ENCODE measurements at places on chromosomes 6 and 20.
A peak's percentile ranks its signal among the peaks of the same experiment; 100 is the strongest.

GRCh38 chr6:148771896-148772554 is 25.2 kb downstream of the UST start:
- no peak for DNase-seq

DNA sequence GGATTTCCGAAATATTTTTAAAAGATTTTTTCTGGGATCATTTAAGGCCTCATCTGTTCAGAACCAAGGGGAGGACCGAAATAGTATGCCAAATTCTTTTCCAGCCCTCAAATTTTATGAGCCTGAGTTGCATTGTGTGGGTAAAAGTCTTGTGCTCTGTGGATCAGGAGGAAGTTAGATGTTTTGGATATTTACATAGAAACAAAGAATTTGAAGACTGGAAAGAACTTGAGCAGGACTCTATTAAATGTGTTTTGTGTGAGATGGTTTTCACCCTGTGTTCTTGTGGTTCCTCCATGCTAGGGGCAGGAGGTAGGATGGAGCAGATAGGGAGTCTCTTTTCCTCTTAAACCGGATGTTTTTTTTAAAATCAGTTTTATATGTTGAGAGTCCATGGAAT is 329.1 kb downstream of the LAMA2 start:
- no peak for DNase-seq

GRCh38 chr6:18203786-18204185 is 48.6 kb downstream of the KDM1B start:
- no peak for DNase-seq

DNA sequence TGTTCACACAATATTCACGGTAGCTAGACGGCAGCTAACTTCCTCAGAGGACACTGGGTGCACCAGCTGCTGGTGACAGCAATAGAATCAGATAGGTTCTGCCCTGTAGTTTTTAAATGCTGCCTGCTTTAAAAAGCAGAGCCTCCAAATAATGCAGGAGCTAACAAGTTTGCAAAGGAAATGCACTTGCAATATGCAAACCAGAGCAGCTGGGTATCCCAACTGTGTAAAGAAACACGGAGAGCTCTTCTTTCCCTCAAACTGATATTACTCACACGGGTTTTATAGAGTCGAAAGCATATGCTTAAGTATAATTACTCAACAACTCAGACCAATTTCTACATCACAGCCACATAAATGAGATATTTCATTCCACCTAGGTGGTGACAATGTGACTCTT is 432.7 kb downstream of the TFAP2A start:
- no peak for DNase-seq

DNA sequence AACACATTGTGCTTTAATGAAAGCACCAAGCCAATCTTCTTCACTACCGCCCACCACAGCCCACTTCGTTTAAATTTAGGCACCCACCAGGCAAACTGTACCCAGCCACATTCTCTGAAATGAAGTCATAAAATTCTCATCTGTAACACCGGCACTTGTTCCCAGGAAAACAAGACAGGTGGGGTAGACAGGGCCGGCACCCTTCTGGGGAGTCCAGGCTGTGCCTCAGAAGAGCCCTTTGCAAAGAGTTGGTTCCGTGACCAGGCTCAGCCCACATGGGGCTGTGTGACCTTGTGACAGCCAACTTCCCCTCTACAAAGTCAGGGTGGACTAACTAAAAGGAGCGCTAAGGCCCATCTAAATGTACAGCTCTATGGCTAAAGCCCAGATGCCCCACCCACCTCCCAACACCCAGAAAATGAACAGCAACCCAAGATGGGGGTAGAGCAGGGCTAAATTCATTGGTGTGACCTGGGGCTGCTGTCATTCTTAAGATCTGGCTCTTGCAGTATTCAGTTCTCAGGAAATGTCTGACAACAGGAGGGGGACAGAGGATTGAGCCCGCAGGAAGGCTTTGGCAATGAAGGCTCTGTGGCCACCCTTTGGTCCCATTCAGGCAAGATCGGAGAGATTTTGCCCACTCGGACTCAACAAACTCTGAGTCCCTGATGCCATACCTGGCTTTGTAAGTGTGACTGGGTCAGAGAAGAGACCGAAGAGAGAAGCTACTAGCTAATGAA is 56.7 kb downstream of the TRERF1 start:
- no peak for DNase-seq

DNA sequence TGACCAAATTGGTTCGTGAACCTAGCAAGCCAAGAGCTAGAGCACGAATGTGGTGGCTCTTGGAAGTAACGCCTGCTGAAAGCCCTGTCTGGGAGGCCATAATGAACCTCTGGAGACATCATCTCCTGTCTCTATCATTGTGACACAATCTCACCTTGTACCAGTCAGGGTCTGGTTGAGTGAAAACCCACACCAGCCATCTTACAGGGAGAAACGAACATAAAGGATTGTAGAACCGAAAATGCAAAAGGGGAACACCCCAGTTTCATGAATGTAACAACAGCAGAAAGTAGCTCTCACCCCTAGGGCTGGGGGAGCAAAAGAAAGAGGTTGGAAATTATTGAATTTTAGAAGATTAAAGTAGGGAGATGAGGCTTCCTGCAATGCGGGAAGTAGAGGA is 50.9 kb upstream of the TAB2 start:
- DNase-seq = no peak

GRCh38 chr6:105292689-105293339 is 110.1 kb downstream of the PREP start:
- DNase-seq = no peak

DNA sequence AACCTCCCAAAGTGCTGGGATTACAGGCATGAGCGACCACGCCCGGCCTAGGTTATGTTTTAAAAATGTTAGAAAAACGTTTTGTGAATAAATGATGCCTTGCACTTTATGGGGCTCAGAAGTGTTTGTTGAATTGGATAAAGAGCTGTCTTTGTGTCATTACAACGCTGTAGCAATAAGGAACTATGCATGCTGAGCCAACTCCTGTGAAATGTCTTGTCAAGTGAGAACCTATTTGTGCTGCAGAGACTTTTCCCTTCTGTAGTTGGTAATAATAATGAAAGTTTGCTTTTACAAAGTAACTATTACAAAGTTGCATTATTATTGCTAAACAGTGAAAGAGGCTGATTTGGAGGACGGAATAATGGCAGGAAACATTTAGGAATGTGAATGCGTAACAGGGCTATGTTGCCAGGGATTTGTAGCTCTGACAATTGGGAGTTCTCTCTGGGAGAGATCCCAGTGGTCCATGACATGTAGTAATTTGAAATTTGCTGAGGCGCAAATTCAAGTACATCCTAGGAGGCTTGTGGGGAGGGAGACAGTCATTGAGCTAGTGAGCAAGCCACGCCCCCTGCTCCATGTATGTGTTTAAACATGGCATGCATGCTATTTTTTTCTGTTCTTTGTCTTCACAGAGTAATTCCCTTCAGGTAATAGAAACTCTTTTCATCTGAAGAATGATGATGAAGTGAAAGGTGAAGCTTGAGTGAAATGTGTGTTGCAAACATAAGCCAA is 16.8 kb upstream of the BICRAL start:
- DNase-seq = no peak

- no peak for DNase-seq
Observed at GRCh38 chr6:15698471-15698870, 35.6 kb upstream of the DTNBP1 start.

DNA sequence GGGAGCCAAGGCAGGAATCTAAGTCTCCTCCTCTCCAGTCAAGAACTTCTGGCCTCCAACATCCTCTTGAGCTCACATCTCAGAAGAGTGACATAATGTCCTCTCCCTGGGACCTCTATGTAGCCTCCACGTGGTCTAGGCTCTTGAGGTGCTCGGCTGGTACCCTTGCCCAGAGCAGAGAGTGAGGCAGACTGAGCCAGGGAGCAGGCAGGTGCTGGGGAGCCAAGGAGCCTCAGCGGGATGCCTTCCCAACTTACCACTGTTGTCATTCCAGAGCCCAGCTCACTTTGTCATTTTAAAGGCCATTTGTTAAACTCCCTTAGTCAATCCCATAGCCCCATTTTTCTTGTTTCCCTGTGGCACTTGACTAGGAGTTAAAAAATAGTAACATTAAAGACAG is 52.1 kb upstream of the DUSP22 start:
- no peak for DNase-seq

- DNase-seq = no peak
Observed at GRCh38 chr6:104572901-104573300, 286.8 kb downstream of the HACE1 start.

DNA sequence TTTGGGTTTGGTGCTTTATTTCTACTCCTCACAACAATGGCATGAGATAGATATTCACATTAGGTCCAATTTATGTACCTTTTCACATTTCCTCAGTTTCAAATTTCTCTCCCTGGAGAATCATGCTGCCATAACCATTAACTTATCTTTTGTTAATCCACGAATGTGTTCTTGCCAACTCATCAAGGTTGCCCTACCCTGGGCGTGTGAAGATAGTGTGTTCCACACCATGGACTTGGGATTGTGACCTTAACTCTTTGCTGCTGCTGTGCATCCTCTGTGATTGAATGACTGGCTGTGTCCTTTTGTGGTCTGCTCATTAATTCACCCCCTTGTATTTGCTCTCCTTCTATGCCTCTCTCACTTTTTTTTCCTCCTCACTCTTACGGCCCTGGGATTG is 34.2 kb upstream of the SNRPB2 start:
- DNase-seq = no peak

GRCh38 chr6:148653138-148653776 is 93.6 kb upstream of the UST start:
- no peak for DNase-seq

DNA sequence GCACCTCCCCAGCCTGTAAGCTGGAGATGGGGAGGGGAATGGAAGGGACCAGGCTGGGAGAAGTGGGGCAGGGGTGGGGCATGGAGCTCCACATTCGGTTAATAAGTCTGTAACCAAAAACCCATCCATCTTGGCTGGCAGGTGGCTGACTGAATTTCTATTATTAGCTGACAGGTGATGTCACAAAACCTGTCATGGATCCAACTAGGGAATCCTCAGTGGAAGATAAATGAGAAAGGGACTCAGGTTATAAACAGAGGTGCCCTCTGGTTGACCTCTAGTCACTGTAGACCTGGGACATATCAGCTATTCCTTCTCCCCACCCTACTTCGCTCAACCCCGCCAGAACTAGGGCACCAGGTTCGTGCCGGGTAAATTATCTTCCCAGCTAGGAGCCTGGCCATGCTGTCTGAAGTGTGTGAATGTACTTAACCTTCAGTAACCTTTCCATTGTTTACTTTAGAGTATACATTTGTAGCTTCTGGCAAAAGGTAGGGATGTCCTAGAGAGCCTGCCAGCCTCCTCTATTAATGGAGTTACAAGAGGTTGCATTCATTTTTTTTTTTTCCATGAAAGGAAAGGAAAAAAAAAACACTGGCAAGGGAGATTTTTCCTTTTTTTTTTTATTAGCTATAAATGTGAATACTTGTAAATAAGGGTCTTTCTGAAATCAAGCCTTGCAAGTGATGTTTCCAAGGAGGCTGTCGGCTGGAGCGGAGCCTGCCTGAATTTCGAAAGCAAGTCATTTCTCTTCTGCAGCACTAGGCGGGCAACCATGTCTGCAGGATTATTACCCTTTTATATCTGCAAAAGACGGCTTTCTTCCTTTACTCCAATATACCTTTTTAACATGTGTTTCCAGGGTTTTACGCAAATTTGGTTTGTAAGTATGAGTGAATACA is 135.9 kb downstream of the TMEM242 start:
- no peak for DNase-seq

GRCh38 chr6:12047304-12047703 is 35.2 kb downstream of the HIVEP1 start:
- no peak for DNase-seq

- no peak for DNase-seq
Observed at GRCh38 chr6:89582669-89583325, 55.8 kb downstream of the LYRM2 start.

DNA sequence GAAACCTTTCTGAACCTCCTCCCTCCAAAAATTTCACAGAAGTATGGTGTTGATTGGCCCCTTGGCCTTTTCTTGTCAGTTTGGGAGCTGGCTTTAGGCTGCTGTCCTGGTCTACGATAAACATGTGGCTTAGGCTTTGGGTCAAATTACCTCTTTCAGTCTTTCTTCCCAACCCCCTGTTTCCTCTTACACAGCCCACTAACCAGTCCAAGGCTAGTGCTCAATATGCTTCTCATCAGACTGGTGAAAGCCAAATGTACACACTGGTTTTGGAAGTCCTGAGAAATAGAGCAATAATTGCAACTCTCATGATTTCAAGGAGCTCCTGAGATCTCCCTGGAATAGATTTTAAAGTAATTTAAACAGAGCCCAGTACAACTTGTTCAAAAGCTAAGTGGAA is 933.7 kb upstream of the GJE1 start:
- DNase-seq = no peak

GRCh38 chr20:53966774-53967398 is 103.5 kb downstream of the BCAS1 start:
- DNase-seq = no peak

GRCh38 chr6:46273911-46274310 is 103.1 kb upstream of the ENPP5 start:
- DNase-seq = peak; percentile 31

DNA sequence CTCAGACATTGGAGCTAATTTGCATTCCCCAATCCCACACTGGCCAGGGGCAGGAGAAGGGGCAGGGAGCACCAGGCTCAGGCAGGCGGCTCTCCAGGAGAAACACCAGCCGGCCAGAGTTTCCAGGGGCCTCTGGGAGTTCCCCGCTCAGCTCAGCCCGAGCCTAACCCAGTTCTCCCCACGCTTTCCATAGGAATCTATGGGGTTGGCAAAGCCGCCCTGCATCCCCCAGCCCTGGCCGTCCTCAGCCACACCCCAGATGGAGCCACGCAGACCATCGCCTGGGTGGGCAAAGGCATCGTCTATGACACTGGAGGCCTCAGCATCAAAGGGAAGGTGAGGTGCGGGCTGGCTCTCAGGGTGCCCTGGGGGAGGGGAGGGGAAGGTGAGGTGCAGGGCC is 8.2 kb downstream of the NPEPL1 start:
- no peak for DNase-seq

GRCh38 chr20:10662151-10662550 is 11.6 kb downstream of the JAG1 start:
- no peak for DNase-seq

DNA sequence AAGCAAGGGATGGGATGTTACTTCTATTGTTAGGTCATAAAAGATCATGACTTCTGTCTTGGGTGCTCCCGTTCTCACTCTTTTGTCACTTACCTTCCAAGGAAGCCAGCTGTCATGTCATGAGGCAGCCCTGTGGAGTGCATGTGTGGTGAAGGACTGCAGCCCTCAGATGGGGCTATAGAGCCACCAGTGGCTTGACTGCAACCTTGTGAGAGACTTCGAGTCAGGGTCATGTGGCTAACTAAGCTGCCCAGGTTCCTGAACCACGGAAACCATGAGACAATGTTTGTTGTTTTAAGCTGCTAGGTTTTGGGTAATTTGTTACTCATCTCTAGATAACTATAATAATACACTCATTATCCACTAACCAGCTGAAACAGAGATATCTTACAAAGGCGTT is 477.1 kb downstream of the BTBD3 start:
- DNase-seq = no peak

- DNase-seq = peak; percentile 12
Observed at GRCh38 chr20:3744806-3745685, 12.6 kb downstream of the HSPA12B start.

GRCh38 chr20:433300-433975 is 25.3 kb downstream of the RBCK1 start:
- no peak for DNase-seq

- DNase-seq = no peak
Observed at GRCh38 chr6:127247114-127248096, 19.3 kb upstream of the RNF146 start.

- DNase-seq = peak; percentile 22
Observed at GRCh38 chr6:169427856-169428255, 174.2 kb upstream of the THBS2 start.

GRCh38 chr6:27650620-27651370 is 177.9 kb upstream of the ZNF184 start:
- peak; percentile 34 for DNase-seq

GRCh38 chr20:32144898-32145662 is 35.6 kb downstream of the TM9SF4 start:
- DNase-seq = no peak
